ENCODE measurements at places on chromosomes 11 and 22. TPM values are rescaled to one million over a fixed set of nuclear protein-coding genes. Genes with fewer than 3 reads are reported as not detected.
A peak's percentile ranks its signal among the peaks of the same experiment; 100 is the strongest.

The RFPL1 gene
- total RNA-seq: not detected

- no peak for DNase-seq
- no peaks in the 10 kb centered on the region for H3K27me3 ChIP-seq
- no peak overlapping the region for H3K4me3 ChIP-seq
- H3K36me3 ChIP-seq: peaks cover 19% of the 10 kb centered on the region
- H3K4me1 ChIP-seq: peaks cover 2% of the 10 kb centered on the region
These were observed 106.4 kb downstream of the MICAL2 start for GRCh38 chr11:12216671-12217374.

The UPK3A gene
- not detected for total RNA-seq

DNA sequence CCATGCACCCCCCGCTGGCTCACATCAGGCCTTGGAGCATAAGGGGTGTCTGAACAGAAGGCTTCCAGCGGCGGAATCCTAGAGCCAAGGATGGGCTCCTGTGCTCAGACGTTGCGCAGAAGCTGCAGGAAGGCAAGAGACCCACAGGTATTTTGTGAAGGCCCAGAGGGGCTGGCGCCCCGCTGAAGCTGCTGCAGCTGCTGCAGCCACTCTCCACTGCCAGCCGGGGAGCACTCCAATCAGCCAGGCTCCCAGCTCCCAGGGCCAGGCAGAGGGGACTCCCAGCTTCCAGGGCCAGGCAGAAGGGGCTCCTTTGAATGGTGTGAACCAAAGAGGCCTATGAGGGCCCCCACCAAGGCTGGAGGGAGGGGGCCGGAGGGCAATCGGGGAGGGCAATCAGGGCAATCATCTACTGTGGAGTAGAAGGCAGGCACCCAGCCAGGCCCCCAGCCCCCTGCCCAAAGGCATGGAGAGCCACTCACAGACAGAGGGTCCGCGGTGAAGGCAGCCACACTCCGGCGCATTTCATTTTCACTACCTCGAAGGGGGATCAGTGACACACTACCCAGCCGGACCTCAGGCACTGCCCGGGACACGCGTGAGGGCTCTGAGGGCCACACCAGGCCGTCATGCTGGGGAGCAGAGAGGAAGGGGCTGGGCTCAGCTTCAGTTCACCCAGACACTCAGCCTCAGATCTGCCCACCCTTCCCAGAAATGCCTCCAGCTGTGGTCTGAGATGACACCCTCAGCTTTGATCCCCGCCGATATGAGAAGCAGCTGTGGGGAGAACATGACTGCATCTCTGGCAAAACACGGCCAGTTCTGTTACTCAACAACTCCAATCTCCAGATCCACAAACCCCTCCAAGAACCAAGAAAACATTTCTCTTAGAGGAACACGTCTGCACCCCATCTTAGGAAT lies 11.6 kb upstream of the PDE2A start:
- peaks cover 13% of the 10 kb centered on the region for H3K4me1 ChIP-seq
- peak; percentile 65 for DNase-seq
- peak overlapping the region; percentile 20 for H3K27ac ChIP-seq
- no peaks in the 10 kb centered on the region for H3K36me3 ChIP-seq
- no peaks in the 10 kb centered on the region for H3K27me3 ChIP-seq
- H3K4me3 ChIP-seq: no peak overlapping the region

DNA sequence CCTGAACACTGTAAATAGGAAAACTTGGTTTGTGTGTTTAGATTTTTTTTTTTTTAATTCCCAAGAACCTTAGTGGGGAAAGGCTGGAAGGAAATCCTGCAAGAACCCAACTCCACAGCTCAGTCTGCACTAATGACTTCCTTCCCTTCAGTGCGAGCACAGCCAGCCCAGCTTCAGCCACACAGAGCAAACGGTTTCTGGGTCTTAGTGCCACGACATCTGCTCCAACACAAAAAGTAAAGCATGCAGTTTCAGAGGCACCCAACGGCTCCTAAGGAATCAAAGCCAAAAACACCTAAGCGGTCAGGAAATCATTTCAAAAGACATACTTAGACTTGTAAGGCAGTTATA lies 236.1 kb downstream of the TTC28 start:
- H3K4me3 ChIP-seq: peak overlapping the region; percentile 81
- peak; percentile 60 for DNase-seq
- peaks cover 23% of the 10 kb centered on the region for H3K4me1 ChIP-seq
- H3K27ac ChIP-seq: no peak overlapping the region
- no peaks in the 10 kb centered on the region for H3K36me3 ChIP-seq

DNA sequence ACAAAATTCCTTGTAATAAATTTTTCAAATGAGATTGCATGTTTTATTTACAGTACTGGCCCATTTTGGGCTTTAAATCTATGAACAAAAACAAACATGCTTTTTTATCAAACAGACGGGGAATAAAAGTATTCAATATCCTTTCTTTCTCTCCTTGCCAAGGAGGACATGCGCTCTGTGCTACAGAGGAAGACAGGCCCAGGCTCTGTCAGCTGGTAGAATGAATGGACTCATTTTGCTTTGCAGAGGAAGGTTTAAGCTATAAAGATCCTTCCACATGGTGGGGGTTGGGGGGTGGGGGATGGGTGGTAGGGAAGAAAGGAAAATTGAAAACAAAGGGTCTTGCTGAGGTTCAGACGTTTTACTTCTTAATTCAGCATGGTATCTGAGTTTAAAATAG lies 575.6 kb downstream of the INSC start:
- no peaks in the 10 kb centered on the region for H3K36me3 ChIP-seq
- H3K4me3 ChIP-seq: no peak overlapping the region
- peaks cover 11% of the 10 kb centered on the region for H3K27me3 ChIP-seq
- H3K4me1 ChIP-seq: no peaks in the 10 kb centered on the region
- H3K27ac ChIP-seq: no peak overlapping the region
- no peak for DNase-seq

DNA sequence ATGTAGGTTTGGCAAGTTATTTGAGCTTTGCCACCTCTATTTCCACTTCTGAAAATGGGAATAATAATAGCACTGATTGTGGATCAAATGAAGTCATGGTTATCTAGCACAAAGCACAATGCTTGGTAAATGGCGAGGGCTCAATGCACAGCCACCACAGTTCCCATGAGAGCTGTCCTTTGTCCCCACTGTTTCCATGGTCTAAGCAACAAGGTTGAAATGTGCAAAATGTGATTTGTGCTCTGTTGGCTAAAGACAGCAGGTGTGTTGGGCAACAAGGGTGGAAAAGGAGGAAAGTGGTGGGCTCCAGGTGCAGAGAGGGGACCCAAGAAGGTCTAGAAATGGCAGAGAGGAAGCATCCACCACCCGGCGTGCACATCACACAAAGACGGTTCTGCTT lies 200.5 kb downstream of the TRIM29 start:
- no peaks in the 10 kb centered on the region for H3K36me3 ChIP-seq
- H3K4me3 ChIP-seq: no peak overlapping the region
- peaks cover 18% of the 10 kb centered on the region for H3K27me3 ChIP-seq
- no peak for DNase-seq
- H3K4me1 ChIP-seq: no peaks in the 10 kb centered on the region
